Dorsolateral prefrontal cortex (tissue), 122 donors: ENCODE measurements at places on chromosomes 3 and 15.

- no peak for DNase-seq
Measured at GRCh38 chr15:73711526-73711925, 27.3 kb downstream of the CD276 start.

DNA sequence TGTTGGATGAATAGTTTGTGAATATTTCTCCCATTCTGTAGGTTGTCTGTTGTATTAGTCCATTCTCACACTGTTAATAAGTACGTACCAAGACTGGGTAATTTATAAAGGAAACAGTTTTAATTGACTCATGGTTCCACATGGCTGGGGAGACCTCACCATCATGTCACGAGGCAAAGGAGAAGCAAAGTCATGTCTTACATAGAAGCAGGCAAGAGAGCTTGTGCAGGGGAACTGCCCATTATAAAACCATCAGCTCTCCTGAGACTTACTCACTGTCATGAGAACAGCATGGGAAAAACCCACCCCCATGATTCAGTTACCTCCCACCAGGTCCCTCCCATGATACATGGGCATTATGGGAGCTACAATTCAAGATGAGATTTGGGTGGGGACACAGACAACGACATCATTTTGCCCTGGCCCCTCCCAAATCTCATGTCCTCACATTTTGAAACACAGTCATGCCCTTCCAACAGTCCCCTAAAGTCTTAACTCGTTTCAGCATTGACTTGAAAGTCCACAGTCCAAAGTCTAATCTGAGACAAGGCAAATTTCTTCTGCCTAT lies 133.2 kb downstream of the LMLN start:
- no peak for DNase-seq

DNA sequence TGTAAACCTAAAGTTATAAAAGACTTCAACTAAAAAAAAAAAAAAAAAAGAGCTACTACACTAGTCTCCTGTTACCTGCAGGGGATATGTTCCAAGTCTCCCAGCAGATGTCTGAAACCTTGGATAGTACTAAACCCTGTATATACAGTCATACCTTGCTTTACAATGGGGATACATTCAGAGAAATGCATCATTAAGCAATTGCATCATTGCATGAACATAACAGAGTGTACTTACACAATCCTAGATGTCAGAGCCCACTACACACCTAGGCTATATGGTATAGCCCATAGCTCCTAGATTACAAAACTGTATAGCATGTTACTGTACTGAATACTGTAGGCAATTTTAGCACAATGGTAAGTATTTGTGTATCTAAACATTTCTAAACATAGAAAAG lies 119.1 kb downstream of the GMPS start:
- no peak for DNase-seq

DNA sequence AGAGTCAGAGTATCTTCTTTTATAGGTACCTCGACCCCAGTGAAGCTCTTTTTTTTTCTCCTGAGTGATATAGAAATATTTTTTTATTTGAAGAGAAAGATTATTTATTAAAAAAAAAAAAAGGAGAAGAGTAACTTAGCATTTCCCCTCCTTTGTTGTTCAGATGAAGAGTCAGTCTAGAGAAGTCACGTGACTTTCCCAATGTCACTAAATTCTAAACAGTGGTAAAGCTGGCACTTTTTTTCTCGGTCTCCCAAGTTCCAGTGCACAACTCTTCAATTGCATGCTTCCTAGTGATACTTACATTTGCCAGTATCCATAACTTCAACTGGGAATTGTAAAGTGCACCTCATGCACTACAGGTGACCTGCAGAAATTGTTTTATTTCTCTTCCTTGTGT lies 448.7 kb downstream of the LPP start:
- DNase-seq, result no peak

DNA sequence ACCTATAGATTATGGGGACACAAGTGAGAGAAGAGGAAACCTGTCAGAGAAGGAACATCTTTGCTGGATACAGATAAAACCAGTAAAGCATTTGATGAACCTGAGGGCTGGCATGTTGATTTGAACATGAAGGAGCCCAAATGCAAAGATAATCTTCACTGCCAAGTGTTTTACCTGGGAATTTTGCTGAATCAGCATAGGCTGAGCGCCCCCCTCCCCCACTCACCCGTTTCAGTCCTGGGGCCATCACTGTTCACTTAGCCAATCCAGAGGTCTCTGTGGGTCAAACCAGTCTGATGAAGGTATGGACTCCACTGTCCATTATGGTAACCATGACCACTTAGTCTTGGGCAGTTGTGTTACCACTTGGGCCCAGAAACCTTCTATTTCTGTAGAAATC lies 466.0 kb upstream of the GRM7 start:
- no peak for DNase-seq

GRCh38 chr3:156535162-156535627 lies 19.7 kb downstream of the SSR3 start:
- peak; percentile 79 for DNase-seq

DNA sequence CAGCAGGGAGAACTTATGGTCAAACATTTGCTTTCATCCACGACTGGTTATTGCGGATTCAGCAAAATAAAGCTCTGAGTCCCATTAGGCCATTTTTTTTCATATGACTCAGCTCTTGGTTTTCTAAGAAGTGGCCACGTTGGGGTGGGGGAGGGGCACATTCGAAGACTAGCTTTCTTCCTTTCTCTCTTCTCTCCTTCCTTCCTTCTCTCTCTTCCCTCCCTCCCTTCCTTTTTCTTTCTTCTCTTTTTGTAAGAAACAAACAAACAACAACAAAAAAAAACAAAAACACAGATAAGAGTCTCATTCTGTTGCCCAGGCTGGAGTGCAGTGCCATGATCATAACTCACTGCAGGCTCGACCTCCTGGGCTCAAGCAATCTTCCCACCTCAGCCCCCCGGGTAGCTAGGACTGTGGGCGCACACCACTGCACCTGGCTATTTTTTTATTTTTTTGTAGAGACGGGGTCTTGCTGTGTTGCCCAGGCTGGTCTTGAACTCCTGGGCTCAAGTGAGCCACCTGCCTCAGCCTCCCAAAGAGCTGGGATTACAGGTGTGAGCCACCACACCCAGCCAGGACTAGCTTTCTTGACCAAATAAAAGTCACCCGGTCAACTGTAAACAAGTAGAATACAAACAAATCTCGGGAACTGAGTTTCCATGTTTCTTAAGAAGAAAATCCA lies 41.6 kb downstream of the ABCC5 start:
- no peak for DNase-seq

- DNase-seq, result peak; percentile 67
Measured at GRCh38 chr3:49871531-49872153, 1.9 kb upstream of the CAMKV start.

DNA sequence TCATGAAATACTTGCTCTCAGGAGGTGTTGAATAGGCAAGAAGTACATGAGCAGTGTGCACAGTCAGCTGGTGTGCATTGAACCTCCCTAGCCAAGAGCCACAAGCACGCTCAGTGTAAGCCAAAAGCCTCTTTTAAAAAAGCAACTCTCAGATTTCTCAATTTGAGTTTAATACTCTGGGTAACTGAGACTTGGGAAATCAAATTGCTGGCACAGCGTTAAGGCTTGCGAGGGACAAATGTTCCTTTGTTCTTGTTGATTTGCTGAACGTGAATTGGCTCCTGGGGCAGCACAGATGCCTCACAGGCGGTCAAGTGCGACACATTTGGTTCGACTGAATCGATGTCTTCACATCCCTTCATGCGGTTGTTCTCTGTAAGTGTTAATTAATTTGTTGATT lies at the start of gene FAM240A:
Gene FAM240A (plus strand): TSS at position 202 of the 400 bp plus-strand sequence. CDS start 159 bp downstream, at position 361.
- no peak for DNase-seq

DNA sequence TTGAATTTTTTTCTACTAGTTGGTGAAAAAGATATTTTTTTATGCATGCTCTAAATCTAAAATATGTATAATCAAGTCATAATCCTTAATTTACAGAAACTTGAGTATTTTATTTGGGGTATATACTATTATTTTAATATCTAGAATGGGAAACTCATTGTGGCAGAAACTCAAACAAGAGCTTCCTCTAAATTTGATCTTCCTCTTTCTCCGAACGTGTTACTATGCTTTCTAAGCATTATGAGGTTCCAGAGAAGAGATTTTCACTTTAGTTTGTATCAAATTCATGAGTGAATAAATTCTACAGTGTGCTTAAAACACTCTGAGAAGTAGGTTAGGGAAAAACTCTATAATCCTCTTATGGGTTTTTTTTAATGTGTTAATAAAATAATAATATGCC lies 173.1 kb downstream of the POTEB3 start:
- no peak for DNase-seq

- no peak for DNase-seq
Measured at GRCh38 chr15:80114114-80114513, 38.7 kb upstream of the FAH start.

GRCh38 chr15:80161468-80162016 lies 8.7 kb downstream of the FAH start:
- no peak for DNase-seq

GRCh38 chr3:56468184-56469106 lies at the start of gene ERC2:
Gene ERC2, minus strand, starts transcription at chr3:56468467.
- peak; percentile 73 for DNase-seq

GRCh38 chr3:29379097-29379496 lies 98.2 kb downstream of the RBMS3 start:
- no peak for DNase-seq

DNA sequence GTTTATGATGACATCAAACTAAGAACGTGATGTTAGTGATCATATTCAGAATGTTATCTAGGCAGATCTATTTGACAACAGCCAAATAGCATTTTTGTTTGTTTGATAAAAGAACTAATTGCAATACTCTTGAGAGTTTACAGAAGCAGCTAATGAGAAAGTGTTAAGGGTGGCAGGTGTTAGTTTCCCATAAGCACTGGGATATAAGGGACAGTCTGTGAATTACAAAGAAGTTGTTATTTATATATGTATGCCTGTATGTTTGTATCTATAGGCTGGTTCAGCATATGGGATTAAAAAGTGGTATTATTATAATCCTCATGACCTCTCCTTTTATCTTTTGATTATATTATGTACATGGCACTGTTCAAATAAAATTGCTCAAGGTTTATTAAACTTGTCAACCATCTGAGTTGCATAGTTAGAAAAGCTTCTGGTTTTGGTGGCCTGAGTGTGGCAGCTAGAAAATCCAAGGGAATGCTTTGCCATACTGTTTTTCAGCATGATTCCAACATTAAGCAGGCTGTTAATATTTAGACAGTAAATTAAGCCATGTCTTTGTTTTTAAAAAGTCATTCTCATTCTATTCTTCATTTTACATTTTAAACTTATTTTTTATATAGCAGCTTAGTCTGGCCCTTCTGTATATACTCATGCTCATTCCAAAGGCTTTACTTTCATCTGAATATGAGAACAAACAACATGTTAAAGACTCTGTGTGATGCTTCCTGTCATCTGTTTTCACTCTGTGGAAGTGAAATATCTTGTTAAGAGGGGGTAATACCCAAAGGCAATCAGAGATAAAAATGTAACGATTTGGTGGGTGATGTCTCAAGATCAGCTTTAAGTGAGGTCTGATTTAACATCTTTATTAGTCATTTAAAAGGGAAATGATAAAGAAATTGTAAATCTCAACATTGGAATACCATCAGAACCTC lies 13.1 kb downstream of the ROBO2 start:
- no peak for DNase-seq

- no peak for DNase-seq
Measured at GRCh38 chr3:114584734-114585371, 291.0 kb downstream of the TIGIT start.

GRCh38 chr3:69716119-69716518 lies 23.1 kb upstream of the MITF start:
- no peak for DNase-seq

DNA sequence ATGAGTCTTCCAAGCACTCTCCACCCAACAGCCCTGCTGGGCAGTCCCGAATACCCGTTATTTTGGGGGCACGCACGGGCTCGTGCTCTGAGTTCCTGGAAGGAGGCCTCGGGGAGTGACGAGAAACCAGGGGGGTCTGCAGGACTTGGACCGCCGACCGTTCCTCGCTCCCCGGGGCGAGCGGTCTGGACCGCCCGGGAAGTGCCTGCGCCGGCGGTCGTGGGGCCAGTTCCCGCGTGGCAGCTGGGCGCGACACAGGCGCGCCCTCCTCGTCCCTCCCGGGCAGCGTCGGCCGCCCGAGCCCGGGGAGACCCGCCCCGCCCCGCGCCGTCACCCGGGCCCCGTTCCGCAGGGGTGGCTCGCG lies 387 bp downstream of the GNB4 start:
- DNase-seq, result no peak

DNA sequence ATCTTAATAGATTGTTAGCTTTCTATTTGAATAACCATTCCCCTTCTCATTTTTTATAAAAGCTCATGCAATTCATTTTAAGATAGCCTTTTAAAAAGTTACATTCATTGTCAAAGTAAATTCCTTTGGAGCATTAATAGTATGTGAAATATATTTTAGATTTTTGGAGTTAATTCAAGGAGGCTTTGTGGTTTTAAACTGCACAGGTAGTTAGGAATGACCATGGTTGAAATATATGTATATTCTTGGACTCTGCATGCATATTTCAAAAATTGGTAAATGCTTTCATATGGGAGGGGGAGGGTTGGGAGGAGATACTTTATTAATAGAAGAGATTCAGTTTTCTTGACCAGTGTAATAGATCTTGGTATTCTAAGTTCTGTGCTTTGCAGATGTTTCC lies 244.4 kb upstream of the C2CD4B start:
- no peak for DNase-seq

DNA sequence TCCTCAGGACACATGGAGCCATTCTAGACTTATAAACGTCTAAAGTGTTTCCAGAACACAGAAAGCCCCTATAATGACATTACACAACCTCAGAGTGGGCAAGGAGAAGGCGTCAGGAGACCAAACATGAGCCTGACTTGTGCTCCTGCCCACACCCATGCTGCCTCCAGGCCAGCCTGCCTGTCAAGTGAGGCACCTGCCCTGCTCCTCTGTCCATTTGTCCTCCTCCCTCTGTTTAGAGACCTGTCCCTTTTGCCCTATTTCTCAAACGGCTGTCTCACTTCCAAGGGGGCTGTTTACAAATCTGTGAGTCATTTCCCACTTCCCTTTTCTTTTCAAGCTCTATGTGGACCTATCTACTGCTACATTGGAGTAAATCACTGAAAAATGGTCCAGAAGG lies 21.0 kb downstream of the ZDHHC3 start:
- no peak for DNase-seq

- no peak for DNase-seq
Measured at GRCh38 chr3:109994853-109995252, 657.5 kb upstream of the DPPA4 start.

- DNase-seq, result no peak
Measured at GRCh38 chr3:57788624-57789018, 32.5 kb downstream of the SLMAP start.

DNA sequence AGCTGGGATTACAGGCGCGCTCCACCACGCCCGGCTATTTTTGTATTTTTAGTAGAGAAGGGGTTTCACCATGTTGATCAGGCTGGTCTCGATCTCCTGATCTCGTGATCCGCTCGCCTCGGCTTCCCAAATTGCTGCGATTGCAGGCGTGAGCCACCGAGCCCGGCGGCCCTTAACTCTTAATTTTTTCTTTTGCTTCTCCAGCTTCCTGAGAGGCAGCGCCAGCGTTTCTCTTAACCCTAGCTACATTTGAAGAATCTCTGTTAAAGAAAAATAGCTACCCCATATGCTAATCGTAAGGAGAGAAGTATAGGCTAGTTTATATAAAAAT lies 465 bp upstream of the GK5 start:
- no peak for DNase-seq
